ENCODE measurements at places on chromosomes 5 and 9. TPM values are rescaled to one million over a fixed set of nuclear protein-coding genes. Genes with fewer than 3 reads are reported as not detected.

GRCh38 chr5:168607946-168608345, 28.8 kb upstream of the PANK3 start:
- H3K27ac ChIP-seq: no peak overlapping the region
- no peaks in the 10 kb centered on the region for H3K36me3 ChIP-seq
- no peak overlapping the region for H3K4me3 ChIP-seq
- H3K27me3 ChIP-seq: no peaks in the 10 kb centered on the region
- peaks cover 15% of the 10 kb centered on the region for H3K4me1 ChIP-seq

- no peak overlapping the region for H3K27ac ChIP-seq
- H3K4me3 ChIP-seq: no peak overlapping the region
- no peaks in the 10 kb centered on the region for H3K27me3 ChIP-seq
- H3K36me3 ChIP-seq: no peaks in the 10 kb centered on the region
- DNase-seq: no peak
- H3K4me1 ChIP-seq: no peaks in the 10 kb centered on the region
Measured at GRCh38 chr5:140311011-140311467, 8.1 kb upstream of the PFDN1 start.

DNA sequence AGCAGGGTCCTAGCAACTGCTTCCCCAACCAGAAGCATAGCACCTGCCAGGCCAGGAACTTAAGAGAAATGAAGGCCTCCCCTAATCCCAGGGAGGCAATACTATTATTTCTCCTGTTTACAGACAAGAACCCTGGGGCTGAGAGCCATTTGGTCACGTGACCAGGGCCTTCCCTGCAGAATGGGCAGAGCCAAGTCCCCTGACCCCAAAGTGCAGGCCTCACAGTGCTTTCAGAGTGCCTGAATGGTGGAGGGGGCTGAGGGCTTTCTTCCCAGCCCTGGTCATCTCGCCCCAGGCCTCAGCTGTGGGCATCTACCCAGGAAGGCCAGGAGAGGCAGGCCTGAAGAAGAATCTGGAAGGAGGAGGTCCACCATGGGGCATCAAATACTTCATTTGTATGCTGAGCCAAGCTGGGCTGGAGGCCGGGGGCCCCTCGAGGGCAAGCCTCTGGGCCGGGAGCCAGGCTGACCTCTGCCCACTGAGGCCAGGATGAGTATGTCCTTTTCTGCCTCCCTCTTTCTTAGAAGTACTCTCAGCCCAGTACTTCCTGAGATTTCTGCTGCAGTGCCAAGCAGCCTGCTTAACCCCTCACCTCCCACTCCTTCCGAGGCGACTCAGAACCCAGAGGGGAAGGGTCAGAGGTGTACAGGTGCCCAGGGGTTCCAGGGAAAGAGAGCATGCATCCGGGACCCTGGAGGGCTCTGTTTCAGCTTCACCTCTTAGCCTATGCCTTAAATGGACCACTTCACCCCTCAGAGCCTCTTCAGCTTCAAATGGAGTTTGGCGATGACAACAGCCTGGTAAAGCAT, 18.9 kb upstream of the DUSP1 start:
- no peaks in the 10 kb centered on the region for H3K4me1 ChIP-seq
- no peaks in the 10 kb centered on the region for H3K27me3 ChIP-seq
- H3K4me3 ChIP-seq: no peak overlapping the region
- no peak for DNase-seq
- H3K36me3 ChIP-seq: no peaks in the 10 kb centered on the region

- no peaks in the 10 kb centered on the region for H3K4me1 ChIP-seq
- H3K27me3 ChIP-seq: no peaks in the 10 kb centered on the region
- no peak overlapping the region for H3K27ac ChIP-seq
- H3K4me3 ChIP-seq: no peak overlapping the region
Measured at GRCh38 chr9:118674942-118675341, 694.3 kb downstream of the BRINP1 start.

Gene SPATA31D4
- not detected for total RNA-seq

- no peak for DNase-seq
- peaks cover 8% of the 10 kb centered on the region for H3K4me1 ChIP-seq
- H3K36me3 ChIP-seq: no peaks in the 10 kb centered on the region
- no peak overlapping the region for H3K4me3 ChIP-seq
- H3K27me3 ChIP-seq: no peaks in the 10 kb centered on the region
Measured at GRCh38 chr5:146796144-146796543, 82.4 kb downstream of the PPP2R2B start.

GRCh38 chr5:180832638-180833068, 28.4 kb downstream of the ZFP62 start:
- peak overlapping the region; percentile 97 for H3K27ac ChIP-seq
- H3K27me3 ChIP-seq: no peaks in the 10 kb centered on the region
- H3K4me1 ChIP-seq: peaks cover 39% of the 10 kb centered on the region
- H3K4me3 ChIP-seq: peak overlapping the region; percentile 98
- peaks cover 52% of the 10 kb centered on the region for H3K36me3 ChIP-seq

DNA sequence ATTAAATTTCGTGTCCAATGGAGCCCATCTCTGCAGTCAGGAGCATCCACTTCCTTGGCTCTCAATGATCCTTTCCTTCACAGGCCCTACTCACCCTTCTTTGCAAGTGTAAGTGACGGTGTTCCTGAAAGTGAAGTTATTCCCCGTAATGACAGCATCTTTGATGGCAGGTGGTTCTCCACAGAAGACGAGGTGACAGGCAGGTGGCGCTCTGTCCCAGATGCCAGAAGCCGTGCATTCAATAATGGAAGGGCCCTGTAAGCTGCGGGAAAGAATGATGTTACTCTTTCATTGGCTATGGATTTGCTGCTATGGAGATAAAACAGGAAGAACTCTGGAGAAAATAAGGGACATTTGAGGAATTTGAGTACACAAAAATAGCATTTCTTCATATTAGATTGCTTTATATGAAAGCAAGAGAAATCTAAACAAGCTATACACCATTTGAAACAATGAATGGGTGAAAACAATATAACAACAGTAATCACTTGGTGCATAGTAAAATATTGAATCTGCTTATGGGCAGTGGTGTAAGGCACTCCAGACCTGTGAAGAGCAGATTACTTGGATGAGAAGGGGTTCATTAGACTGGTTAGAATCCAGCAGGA, 89.9 kb upstream of the TXNDC8 start:
- no peaks in the 10 kb centered on the region for H3K4me1 ChIP-seq
- no peaks in the 10 kb centered on the region for H3K27me3 ChIP-seq
- no peak overlapping the region for H3K27ac ChIP-seq
- no peak overlapping the region for H3K4me3 ChIP-seq
- DNase-seq: peak; percentile 57

Gene GLDC
- 0.63 TPM for total RNA-seq

Gene IL7R
- 136 TPM for total RNA-seq

Gene APBA1
- not detected for total RNA-seq

DNA sequence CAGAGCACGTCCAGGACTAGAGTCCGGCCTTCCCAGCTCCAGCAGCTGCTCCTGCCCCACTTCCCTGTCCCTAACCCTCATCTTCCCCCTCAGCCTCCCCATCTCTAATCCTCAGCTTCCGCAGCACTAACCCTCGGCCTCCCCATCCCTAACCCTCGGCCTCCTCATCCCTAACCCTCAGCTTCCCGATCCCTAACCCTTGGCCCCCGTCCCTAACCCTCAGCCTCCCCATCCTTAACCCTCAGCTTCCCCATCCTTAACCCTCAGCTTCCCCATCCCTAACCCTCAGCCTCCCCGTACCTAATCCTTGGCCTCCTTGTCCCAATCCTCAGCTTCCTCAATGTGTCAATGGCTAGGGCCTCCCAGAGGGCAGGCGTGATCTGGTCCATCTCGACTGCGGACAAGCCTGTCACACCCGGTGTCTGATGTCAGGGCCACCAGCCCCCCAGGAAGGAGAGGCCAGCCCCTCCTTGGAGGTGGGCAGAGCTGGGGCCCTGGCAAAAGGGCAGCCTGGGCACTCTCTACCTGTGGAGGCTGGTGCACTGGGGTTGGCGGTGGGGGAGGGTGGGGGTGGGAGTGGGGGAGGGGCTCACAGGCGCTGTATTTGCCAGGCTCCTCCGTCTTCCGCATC, 1.4 kb downstream of the OBP2B start:
- no peaks in the 10 kb centered on the region for H3K4me1 ChIP-seq
- H3K27me3 ChIP-seq: peaks cover 7% of the 10 kb centered on the region
- no peak for DNase-seq
- H3K36me3 ChIP-seq: no peaks in the 10 kb centered on the region
- no peak overlapping the region for H3K4me3 ChIP-seq

DNA sequence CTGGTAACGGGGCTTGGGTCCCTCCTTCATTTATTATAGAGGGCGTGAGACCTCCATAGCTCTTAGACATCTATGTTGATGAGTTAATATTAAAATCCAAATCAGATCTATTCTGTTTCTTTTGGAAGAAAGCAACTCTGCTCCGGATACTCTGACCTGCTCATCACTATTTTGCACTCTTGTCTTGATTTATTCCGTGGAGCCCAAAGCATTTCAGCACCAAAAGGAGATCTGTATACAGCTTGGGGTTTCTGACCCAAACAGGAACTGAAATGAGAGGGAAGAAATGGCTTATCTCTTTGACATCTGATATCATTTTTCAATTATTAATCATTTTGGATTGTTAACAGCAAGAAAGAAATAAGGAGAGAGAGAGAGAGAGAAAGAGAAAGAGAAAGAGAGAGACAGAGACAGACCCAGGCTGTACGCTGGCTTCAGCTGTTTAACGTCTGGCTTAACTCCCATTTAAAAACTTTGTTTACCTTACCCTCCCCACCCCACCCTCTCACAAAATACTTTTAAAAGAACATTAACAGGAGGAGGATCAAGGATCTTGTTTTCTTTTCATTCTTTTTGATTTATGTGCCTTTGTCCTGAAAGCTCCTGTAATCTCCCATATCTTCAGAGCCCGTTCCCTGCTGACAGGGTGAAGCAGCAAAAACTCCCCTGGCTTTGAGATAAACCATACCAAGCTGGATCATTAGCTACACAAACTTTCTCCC, 231.4 kb upstream of the TUT7 start:
- DNase-seq: no peak
- no peak overlapping the region for H3K27ac ChIP-seq
- no peak overlapping the region for H3K4me3 ChIP-seq
- H3K4me1 ChIP-seq: no peaks in the 10 kb centered on the region
- H3K27me3 ChIP-seq: peaks cover 8% of the 10 kb centered on the region

Gene C6
- total RNA-seq: not detected

DNA sequence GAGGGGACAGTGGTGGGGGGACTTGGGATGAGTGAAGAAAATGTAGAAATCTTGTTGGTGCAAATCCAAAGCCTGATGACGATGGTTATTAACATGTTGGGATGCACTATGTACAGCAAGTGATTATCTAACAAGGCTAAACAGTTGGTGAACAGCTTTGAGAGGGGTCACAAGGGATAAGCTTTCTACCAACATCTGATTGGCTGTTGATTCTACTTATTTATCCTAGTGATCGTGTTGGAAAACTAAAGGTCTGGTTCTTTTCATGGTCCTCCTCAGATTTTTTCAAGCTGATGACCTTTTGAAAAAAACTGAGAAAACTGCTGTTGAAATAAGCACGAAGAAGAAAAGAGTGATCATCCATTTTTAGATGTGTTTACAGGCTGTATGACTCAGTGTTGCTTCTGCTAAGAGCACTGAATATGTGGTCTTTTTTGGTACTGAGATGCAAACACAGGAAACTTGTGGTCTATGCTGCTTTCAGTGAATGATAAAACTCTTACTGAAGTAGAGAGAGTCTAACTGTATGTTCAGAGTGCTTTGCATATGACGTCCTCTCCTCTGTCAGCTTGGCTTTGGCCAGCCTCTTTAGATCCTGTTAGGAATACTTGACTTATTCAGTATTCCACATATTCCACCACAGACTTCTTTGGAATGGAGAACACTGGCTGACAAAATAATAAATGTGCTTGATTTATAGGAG, 174.8 kb downstream of the SLF1 start:
- H3K27me3 ChIP-seq: no peaks in the 10 kb centered on the region
- peak overlapping the region; percentile 47 for H3K4me3 ChIP-seq
- no peaks in the 10 kb centered on the region for H3K36me3 ChIP-seq
- H3K27ac ChIP-seq: peak overlapping the region; percentile 90
- DNase-seq: peak; percentile 45

Gene NR4A3
- total RNA-seq: 112 TPM

DNA sequence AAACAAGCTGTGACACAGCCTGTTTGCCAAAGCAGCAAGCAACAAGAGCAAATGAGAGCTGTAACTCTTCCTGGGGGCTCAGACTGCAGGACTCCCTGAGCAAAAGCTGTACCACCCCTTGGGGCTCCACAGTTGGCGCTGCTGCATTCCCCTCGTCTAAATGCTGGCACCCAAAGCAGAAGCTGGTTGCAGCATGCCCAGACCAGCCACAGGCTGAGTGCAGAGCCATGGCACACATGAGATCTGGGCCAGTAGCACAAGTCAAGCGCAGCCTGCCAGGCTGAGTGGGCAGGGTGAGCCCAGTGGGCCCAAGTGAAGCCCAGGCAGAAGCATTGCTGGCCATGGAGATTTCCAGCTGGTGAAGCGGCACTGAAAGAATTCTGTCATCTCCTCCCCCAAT, 157.3 kb upstream of the GRAMD2B start:
- DNase-seq: no peak
- H3K36me3 ChIP-seq: no peaks in the 10 kb centered on the region

Gene SEMA5A
- total RNA-seq: not detected

DNA sequence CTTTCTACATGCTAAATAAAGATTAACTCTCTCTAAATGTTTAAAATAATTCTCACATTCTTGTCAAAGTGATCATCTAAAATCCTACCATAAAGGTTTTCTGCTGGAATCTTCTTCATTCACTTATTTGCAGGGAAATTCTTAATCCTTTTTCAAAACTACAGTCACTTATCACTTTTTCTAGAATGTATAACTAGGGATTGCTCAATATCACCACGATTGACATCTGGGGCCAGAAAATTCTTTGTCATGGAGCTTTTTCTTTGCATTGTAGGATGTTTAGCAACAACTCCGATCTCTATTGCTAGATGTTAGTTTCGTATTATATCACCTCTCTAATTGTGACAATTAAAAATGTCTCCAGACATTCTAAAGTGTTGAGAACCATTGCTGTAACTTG, 344.9 kb upstream of the PIK3R1 start:
- no peak for DNase-seq
- peaks cover 7% of the 10 kb centered on the region for H3K27me3 ChIP-seq
- no peak overlapping the region for H3K4me3 ChIP-seq
- no peaks in the 10 kb centered on the region for H3K36me3 ChIP-seq
- no peaks in the 10 kb centered on the region for H3K4me1 ChIP-seq

Gene PCDHAC1
- not detected for total RNA-seq

Gene SLC6A19
- total RNA-seq: not detected

DNA sequence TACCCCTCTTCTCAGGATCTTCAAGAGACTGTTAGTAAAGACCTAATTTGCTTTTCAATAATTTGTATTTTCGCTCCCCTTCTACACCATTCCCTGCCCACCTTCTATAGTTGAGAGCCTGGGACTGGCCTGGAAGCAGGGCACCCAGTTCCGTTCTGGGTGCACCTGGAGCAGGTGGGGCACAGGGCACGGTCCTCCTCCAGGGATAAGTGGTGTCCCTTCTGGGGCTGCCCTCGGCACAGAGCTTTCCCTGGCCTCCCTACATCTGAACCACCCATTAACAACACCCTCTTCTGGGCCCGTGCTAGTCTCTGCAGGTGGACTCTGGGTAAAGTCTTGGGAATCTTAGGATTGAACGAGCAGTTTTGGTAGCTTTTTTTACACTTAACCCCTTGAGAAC, 92.8 kb upstream of the PANK3 start:
- H3K4me3 ChIP-seq: no peak overlapping the region
- no peak overlapping the region for H3K27ac ChIP-seq
- no peaks in the 10 kb centered on the region for H3K36me3 ChIP-seq
- no peaks in the 10 kb centered on the region for H3K4me1 ChIP-seq
- no peaks in the 10 kb centered on the region for H3K27me3 ChIP-seq

Data from activated CD8-positive, alpha-beta T cell treated with anti-CD3 and anti-CD28 coated beads for 36 hours (primary cell).